ENCODE measurements at places on chromosomes 1 and 21.
A peak's percentile ranks its signal among the peaks of the same experiment; 100 is the strongest.

- DNase-seq = no peak
Observed at GRCh38 chr1:59738591-59739015, 76.1 kb upstream of the HOOK1 start.

DNA sequence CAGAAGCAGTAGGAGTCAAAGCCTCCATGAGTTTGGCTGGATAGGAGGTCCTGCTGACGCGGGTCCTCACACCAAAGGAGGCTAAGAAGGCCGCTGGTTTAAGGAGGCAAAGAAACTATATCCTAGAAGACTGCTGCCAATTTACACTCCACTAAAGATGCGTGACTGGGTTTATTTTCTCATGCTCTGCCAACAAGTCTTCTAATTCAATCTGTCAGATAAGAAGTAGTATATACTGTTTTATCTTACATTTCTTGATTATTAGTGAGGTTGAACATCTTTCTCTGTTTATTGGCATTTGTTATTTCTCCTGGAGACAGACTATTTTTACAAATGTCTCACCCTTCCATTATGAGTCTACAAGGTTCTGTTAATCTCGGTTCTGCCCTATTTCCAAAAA lies 34.1 kb downstream of the ACBD6 start:
- DNase-seq = no peak

DNA sequence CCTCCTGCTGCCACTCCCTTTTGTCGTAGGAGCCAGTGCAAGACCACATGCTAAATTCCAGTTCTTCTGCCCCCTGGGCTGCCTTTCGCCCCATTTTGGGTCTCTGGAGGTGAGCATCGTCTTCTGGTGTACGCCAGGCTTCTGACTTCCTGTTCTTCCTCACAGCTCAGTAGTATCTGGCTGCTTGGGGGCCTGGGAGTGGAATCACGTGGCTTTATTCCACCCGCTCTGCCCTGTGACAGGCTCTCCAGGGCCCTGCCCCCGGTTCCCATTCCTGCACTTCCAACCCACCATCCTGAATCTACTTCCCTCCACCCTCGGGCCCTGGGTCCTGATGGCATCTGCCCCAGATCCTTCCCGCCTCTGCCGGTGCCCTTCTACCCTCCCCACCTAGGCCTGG lies 3.6 kb downstream of the NFASC start:
- no peak for DNase-seq

DNA sequence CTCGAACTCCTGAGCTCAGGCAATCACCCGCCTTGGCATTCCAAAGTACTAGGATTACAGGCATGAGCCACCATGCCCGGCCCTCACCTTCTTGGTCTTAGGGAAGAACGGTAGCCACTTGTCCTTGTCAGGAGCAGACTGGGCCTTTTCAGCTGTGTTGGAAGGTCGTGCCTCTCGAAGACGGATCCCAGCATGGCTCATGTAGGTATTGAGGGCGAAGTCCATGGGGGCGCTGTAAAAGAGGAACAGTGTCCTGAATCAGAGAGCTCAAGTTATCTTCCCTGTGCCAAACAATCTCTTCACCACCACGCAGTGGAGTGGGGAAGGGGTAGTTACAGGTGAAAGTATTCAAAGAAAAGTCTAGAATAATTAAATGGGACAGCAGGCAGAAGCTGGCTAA lies 35.9 kb downstream of the LRRC71 start:
- no peak for DNase-seq

- peak; percentile 97 for DNase-seq
Observed at GRCh38 chr1:224503161-224504118, 68.8 kb upstream of the WDR26 start.

DNA sequence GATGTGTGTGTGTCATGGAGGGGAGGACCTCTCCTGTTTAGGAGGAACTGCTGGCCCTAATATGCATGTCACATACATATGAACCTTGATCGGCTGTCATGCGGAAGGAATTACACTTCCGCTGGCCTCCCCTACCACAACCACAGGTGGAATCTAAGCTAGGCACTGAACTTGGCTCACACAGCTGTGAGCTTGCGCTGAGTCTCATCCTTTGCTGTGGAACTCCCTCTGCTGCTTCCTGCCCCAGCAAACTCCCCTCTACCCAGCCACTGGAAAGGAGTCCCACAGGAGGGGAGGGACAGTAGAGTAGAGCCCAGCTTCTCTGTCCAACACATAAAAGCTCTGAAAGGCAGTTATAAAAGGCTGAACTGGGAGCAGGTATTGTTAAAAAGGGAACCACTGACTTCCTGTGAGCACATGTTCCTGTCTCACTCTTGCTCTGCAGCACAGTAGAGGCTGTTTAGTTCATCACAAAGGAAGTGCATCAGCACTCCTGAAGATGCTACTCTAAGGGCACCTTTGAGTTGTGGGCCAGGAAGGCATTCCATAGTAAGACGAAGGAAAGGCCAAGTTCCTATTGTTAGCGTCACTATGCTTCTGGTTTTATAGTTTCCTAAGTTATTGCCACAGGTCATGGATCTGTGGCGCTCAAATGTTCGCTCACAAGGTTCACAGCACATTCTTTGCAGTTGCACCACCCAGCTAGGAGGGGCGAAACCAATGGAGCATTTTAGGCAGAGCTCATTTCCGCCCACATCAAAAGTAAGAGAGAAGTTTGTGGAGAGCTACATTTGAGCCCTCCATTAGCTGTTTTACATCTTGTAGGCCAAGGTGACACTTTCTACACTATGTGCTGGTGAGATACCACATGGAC lies 17.7 kb upstream of the PTPRC start:
- peak; percentile 76 for DNase-seq

- no peak for DNase-seq
Observed at GRCh38 chr1:18530587-18531502, 50.1 kb downstream of the KLHDC7A start.

- DNase-seq = no peak
Observed at GRCh38 chr1:45864167-45865106, 61.0 kb downstream of the MAST2 start.

All from Kasumi-1 (cell line).